DMS79 (cell line): ENCODE measurements at places on chromosomes 7 and 10.

DNA sequence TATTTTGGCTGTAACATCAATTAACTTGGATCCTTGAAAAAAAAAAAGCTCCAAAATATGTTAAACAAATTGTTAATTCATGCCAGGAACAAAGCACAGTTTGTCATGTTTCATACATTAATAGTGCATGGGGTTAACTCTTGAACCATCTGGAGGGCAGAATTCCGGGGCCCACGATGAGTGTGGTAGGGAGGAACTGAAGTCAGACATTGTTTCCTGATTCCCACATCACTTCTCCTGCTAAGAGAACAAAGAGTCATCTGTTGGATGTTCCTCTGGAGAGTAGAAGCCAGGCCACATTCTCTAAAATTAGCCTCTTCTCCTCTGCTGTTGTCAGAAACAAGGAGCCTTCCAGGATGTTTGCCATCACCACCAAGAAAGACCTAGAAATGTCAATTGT lies 54.6 kb downstream of the TMEM178B start:
- DNase-seq: no peak

DNA sequence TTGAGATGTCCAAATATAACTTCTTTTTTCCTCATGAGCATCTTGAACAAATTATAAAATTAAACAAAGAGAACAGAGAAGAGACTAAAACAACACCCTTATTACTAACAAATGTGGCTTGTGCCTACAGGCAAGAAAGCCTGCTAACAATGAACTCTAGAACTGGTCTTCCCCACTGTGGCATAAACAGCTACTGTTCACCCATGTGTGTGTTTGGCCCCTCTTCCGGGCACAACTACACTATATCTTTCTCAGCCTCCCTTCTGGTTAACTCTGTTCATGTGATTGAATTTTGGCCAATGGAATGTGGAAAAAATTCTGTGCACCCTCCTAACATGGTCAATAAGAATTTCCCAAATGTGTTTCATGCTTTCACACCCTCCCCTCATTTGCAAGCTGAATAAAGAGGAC lies 117.0 kb downstream of the KBTBD2 start:
- DNase-seq: no peak

- no peak for DNase-seq
Measured at GRCh38 chr7:247181-247580, 42.8 kb upstream of the FOXL3 start.

DNA sequence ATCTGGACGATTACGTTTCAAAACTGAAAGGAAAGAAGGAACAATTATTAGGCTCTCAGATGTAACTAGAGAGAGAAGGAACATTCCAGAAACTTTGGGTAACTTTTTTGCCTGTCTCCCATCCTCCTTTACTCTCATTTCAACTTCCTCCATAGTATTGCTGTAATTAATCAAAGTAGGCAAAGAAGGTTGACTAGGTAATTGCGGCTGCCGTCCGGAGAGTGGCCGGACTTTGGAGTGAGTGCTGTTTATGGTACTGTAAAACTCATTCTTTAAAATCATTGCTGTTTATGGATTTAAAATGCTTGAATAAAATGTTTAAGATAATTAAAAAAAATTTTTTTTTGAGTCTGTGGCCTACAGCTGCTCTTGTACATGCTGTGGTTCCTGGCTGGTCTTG lies 56.4 kb downstream of the RBM33 start:
- DNase-seq: no peak

- no peak for DNase-seq
Measured at GRCh38 chr10:88735661-88736060, 24.2 kb upstream of the LIPN start.

GRCh38 chr10:79444199-79445119 lies 965 bp downstream of the ZCCHC24 start:
- DNase-seq: no peak

- no peak for DNase-seq
Measured at GRCh38 chr10:75466886-75467285, 35.5 kb downstream of the LRMDA start.

GRCh38 chr10:110275128-110275729 lies 29.5 kb downstream of the SMNDC1 start:
- no peak for DNase-seq

DNA sequence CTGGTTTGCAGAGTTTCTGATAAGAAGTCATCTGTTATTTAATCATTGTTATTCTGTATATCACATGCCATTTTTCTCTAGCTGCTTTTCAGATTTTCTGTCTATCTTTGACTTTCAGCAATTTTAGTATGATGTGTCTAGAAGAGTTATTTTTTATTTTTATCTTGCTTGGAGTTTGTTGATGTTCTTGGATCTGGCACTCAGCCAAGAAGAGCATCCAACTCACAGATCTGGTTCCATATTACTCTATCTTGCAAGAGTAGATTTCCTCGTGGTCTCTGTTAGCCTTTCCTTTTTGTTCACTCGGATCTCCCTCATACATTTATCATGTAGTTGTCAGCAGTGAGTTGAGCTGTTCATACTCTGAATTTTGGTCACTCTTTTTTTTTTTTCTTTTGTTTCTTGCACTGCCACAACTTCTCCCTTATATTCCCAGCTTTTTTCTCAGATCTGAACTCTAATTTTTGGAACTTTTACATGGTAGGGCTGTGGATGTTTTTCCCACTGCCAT lies 54.8 kb upstream of the CALCR start:
- DNase-seq: no peak

GRCh38 chr7:100893318-100893895 lies 2.3 kb downstream of the ACHE start:
- no peak for DNase-seq

- no peak for DNase-seq
Measured at GRCh38 chr7:143960813-143961610, 6.4 kb downstream of the OR2F1 start.

DNA sequence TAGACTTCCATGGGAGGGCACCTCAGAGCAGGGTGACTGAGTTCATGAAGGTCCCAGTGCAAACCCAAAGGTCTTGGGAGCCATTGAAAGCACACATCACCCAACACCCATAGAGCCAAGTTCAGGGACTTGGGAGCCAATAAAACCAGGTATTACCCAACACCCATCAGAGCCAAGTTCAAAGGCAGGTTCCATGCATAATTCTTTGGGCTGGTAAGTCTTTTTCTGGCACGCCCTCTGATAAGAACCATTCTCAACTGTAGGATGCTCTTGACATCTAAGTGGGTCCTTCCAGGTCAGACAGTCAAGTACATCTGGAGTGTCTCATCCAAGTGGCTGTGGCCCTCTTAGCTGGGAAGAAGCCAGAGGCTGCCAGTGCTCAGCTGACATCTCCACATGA lies 63.2 kb downstream of the EBF3 start:
- peak; percentile 71 for DNase-seq

DNA sequence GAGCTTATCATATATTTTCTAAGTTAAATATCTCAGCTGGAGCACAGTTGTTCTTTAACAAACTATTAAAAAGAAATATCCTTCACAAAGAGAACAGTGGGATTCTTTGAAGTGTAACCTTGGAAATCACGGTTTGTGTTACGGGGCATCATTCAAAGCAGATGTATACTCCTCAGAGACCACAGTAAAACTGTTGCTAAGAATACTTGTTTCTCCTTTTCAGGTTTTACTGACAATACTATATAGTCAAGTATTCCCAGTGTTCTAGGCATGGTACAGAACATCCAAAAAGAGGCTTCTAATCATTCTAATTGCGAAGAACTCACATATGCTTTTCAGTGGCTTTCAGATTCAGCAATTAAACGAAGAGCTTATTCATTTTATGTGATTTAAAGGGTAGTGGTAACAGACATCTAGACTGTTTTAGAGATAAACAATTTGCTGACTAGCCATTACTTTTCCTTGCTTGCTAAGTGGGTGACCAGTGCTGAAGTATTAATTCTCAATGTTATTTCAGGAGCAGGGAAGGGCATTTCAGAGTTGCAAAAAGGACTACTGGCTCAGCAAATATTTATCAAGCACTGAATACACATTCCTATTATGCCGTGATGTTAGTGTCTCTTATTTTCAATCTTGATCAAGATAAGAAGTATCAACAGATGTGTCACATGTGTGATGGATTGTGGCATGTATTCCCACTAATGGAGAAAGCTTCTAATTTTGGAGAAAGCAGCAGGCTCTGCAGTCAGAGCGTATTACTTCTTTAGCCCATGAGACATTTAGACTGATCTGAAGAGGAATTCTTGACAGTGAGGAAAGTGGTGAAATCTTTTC lies 236.8 kb downstream of the RNLS start:
- no peak for DNase-seq

GRCh38 chr10:8705415-8705814 lies 650.9 kb downstream of the GATA3 start:
- DNase-seq: no peak

- no peak for DNase-seq
Measured at GRCh38 chr7:151361193-151361959, 19.8 kb downstream of the NUB1 start.
